ENCODE measurements at places on chromosomes 2 and 18.

DNA sequence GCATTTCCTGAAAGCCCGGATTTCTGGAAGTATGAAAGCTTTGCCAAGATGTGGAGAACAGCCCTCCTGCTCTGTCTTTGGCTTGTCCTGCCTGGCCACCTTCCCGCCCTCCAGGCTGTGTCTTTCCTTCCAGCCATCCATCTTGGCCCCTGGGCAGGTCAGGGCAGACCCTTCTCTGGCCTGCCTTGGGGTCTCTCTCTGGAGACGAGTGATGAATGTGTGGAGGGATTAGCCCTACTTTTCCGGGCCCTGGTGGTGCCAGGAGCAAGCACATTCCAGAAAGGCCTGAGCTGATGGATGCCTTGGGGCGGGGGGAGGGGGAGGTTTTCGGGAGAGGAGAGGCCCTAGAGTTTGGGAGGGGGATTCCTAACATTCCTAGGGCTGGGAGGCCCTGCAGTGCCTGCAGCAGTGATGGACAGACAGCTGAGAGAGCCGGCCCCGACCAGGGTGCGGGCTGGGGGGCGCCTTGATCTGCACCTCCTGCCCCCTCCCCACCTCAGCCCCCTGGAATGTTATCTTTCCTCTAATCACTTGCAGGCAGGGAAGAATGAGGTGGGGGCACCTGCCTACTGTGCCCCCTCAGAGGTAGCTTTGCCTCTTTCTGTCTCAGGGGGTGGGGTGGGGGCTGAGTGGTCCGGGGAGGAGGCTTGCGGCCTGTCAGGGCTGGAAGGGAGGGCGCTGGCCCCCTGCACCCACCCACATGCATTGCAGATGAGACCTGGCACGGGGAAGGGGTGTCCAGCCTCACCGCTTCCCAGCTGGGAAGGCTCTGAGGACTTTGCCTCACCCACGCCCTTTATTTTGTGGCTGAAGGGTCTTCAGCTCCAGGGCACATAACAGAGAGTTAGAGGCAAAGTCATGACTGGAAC lies 156.2 kb downstream of the DDX1 start:
- DNase-seq: no peak

- DNase-seq: no peak
Observed at GRCh38 chr2:58195662-58196061, 45.5 kb downstream of the FANCL start.

DNA sequence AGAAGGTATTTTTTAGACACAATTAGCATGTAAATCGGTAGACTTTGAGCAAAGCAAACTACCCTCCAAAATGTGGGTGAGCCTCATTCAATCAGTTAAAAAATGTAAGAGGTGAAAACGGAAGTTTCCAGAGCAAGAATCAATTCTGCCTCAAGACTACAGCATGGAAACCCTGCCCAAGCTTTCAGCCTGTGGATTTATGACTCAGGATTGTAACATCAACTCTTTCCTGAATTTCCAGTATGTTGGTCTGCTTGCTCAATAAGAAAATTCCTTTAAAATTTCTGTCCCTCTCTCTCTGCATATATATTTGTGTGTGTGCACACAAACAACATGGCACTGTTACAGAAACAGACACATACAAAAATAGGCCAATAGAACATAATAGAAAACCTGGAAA lies 228.6 kb upstream of the DOK6 start:
- no peak for DNase-seq

DNA sequence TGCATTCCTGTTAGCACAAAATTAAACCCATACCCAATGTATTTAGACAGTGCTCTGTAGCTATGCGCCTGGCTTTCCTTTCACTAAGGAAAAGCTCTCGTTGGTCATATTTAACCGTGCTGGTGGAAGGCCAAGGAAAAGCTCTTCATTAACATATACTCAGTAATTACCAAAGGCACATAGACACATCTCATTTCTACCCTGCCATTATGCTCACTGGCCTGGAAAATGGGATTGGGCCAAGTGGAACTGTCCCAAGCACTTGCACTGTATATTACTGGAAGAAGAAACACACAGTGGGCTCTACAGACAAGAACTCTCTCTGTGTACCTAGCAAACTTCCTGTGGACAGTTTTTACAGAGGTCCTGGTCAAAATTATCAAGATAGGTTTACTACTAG lies 274.4 kb downstream of the ERBB4 start:
- DNase-seq: no peak

- no peak for DNase-seq
Observed at GRCh38 chr2:216758256-216759155, 63.2 kb upstream of the IGFBP5 start.

DNA sequence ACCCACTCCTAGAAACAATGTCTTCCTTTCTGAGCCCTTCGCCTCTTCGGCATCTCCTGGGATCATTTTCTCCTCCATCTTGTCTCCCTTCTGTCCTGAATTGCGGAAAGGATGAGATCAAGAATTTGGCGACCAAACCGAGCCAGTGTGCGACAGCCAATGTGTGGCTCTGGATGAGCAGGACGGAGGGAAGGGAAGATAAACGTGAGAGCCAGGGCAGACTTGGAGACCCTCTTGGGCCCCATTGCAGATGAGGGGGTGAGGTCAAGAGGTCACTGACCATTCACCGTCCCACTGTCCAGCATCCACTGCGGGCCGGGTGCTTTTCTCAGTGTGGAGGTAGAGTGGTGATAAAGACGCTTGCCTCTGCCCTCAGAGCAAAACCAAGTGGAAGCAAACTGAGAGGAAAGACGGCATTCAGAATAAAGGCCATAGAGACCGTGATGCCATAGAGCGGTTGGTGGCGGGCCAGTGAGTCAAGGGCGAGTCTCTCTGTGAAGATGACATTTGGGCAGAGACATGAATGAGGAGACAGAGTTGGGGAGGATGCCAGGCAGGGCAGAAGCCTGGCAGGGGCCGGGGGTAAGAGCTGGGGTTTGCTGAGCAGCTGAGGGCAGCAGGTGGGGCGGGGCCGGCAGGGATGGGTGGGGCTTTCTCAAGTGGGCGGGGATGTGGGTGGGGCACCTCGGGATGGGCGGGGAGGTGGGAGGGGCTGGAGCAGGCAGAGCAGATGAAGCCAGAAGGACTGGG lies 55.6 kb downstream of the ACAA2 start:
- DNase-seq: peak; percentile 38

GRCh38 chr2:193482557-193482956 lies 1287.8 kb upstream of the TMEFF2 start:
- DNase-seq: no peak

GRCh38 chr2:126656431-126657147 lies 631 bp downstream of the GYPC start:
- DNase-seq: peak; percentile 37

- DNase-seq: no peak
Observed at GRCh38 chr2:39724828-39725144, 54.3 kb downstream of the THUMPD2 start.

GRCh38 chr2:214203744-214204289 lies 207.0 kb upstream of the VWC2L start:
- DNase-seq: no peak

Data from NAMALWA (cell line).